ENCODE measurements at places on chromosomes 4 and X.

DNA sequence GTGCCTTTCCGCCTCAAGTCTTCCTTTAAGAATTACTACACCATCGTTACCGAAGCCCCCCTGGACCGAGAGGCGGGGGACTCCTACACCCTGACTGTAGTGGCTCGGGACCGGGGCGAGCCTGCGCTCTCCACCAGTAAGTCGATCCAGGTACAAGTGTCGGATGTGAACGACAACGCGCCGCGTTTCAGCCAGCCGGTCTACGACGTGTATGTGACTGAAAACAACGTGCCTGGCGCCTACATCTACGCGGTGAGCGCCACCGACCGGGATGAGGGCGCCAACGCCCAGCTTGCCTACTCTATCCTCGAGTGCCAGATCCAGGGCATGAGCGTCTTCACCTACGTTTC lies 2.2 kb downstream of the PCDH10 start:
- no peak for DNase-seq

DNA sequence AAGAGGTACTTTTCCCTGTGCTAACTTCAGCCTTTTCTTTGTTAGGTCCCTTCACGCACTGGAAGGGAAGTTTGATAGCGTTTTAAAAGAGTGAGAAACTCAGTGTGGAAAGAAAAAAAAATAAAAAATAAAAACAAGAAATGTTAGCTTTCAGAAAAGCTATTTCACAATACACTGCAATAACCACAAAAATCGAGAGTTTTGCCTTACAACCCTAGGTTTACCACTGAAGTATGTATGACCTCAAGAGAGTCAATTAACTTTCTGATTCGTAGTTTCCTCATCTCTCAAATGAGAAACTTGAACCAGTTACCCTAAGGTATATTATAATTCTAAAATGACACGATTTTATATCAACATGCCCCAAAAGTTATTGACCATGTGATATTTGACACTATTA lies 93.9 kb upstream of the JADE1 start:
- DNase-seq, result no peak

DNA sequence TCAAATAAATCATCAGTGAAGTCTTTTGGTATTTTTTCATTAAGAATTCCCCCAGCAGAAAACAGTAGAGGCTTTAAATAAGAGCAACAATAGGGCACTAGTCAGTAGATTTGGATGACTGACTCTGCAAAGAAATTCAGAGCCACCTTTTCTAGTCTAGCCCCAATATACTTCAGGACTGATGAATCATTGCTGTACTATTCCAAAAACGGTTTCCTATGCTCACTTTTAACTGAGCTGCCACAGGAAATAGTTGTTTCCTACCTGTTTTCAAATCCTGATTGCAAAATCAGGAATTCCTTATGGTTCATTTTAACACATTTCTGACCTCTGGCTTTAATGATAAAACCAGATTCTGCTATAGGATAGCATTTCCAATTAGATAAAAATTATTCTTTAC lies 171.6 kb downstream of the NR3C2 start:
- no peak for DNase-seq

DNA sequence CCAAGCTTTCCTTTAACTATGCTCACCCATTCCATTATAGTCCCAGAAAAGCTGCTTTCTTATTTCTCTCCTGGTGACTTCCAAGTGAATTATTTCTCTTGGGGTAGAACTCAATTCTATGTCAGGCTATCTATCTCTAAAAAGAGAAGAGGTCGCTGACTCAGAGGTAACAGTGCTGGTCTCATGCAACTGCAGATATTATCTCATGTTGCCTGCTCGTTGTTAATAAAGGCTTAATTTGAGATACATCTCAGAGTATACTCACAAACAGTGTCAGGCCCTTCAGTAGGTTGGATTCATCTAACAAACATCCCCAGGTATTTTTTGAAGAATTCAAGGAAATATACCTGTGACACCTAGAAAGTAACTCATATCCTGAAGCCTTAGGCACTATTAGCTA lies 2.7 kb downstream of the TMEM154 start:
- no peak for DNase-seq

DNA sequence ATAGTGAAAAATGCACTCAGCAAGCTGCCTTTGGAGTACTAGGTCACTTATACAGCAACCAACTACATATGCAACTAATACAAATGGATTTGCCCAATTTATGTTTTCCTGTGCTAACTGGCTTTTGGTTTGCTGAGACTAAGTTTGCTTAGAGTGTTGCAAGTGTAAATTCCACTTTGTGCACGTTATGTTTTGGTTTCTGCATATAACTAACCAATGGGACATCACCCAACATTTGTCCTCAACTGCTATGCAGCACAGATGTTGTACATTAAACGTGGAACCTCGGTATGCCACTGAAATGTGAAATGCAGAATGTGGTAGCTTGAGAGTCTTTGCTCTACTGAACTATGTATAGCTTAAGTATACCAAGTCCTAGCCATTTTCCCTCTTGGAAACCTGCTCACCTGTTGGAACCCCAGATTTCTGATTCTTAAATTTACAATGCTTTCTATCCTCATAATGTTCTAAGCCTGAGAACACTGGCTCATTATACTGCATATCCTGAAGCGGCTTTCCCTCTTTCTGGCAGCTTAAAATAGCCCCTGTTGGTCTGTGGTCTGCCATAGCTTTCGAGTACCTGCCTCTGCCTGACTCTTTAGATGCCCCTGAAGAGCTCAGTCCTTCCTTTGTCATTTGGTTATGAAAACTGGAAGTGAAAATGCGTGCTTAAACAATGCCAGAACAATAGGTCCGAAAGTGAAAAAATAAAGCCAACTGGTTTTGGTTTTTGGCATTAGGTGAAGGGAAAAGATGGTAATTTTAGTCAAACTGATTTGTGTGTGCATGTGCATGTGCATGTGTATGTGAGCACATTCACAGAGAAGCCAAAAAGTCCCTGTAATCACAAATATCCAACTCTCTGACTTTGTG lies 158.0 kb downstream of the SH2D1A start:
- no peak for DNase-seq

- no peak for DNase-seq
Measured at GRCh38 chr4:76459291-76459723, 24.3 kb downstream of the SHROOM3 start.

DNA sequence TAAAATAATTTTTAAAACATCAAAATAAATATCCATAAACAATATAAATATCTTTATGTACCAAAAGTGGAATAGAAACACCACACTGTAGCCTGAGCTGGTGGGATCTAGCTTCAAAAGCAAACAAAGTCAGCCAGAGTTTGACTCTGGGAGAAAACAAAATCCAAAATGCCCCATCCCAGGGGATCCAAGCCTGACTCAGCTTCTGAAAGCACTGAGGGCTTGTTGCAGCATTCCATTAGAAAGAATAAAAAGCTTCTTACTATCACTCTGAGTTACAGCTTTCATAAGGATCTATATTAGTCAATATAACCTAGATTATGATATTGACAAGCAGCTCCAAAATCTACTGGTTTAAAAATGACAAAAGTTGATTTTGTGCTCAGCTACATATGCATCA lies 149.7 kb upstream of the ANKRD50 start:
- DNase-seq, result no peak

GRCh38 chrX:15497865-15498264 lies 2.7 kb upstream of the BMX start:
- peak; percentile 41 for DNase-seq

DNA sequence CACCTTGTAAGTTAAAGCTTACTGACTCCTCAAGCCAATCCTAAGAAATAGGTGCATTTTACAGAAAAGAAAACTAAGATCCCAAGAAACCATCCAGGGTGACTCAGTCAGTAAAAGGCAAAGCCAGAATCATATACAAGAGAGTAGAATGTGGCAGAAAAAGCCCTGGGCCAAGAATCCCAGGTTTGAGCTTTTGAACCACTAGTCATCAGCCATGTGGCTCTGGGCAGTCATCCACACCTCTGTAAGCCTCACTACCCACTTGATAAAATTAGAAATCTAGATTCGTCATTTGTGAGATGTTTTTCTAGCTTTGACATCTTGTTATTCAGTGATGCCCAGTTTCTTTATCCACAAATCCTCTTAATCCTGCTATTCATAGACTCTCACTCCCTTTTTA lies 122.2 kb upstream of the PDE5A start:
- no peak for DNase-seq

DNA sequence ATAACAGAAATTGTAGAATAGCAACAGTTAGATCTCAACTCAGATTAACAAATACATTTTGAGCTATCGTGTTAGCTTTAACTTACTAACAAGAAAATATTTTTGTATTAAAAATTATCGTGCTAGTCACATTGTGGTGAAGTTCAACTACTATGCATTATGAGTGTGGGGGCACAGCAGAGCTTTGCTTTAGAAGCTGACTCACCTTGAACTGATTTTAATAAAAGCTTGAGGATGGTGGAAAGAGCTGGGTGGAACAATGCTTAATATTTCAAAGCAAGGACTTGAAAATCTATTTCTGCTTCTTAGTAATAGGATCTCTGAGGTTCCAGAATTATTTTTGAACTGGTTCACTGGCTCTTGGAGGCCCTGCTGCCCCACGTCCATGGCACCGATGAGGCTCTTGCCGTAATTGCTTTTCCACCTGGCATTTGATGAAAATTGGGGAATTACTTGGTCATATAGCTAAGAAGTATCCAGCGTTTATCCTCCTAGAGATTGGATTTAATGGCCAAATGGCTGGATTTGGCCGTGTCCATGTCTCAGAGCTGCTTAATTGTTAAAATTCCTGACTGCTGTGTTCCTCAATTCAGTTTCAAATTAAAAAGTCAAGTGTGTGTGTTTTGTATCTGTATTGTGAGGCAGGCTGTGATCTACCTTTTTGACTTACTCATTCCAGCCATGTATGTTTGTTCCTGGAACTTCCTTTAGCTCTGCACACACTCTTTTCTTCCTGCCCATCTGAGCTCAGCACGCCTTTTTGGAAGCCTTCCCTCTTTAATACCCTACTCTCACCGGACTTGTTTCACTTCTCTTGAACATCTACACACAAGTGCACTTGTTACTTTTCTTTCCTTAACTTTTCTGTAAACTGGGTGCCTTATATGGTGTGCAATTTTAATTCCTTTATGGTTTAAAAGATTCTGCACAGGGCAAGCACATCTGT lies 66.6 kb upstream of the LIMCH1 start:
- DNase-seq, result no peak

GRCh38 chrX:72131317-72132294 lies at the start of gene RTL5:
RTL5 (minus strand) TSS chrX:72131915.
- DNase-seq, result peak; percentile 63

- no peak for DNase-seq
Measured at GRCh38 chr4:6620891-6621555, 19.5 kb upstream of the MRFAP1 start.

DNA sequence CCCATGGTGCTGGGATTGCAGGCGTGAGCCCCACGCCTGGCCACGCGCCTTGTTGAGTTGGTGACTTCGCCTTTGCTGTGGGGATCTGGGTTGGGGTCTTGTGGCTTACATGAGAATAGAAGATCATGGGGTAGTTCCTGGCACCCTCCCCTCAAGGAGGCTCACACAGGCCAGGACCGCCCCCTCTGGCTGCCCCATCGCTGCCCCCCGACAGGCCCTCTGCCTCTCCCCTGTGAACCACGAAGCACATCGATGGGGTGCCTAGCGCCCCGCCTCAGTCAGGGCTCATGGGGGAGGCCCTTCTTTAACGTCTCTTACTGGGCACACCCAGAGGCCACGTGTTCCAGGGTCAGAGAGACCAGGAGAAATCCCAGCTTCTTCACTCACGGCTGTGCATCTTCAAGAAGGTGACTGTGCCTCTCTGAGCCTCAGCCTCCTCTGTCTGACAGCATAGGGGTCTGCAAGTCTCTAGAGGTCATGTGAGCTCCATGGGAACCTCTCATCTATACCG lies 23.6 kb upstream of the SPON2 start:
- no peak for DNase-seq

DNA sequence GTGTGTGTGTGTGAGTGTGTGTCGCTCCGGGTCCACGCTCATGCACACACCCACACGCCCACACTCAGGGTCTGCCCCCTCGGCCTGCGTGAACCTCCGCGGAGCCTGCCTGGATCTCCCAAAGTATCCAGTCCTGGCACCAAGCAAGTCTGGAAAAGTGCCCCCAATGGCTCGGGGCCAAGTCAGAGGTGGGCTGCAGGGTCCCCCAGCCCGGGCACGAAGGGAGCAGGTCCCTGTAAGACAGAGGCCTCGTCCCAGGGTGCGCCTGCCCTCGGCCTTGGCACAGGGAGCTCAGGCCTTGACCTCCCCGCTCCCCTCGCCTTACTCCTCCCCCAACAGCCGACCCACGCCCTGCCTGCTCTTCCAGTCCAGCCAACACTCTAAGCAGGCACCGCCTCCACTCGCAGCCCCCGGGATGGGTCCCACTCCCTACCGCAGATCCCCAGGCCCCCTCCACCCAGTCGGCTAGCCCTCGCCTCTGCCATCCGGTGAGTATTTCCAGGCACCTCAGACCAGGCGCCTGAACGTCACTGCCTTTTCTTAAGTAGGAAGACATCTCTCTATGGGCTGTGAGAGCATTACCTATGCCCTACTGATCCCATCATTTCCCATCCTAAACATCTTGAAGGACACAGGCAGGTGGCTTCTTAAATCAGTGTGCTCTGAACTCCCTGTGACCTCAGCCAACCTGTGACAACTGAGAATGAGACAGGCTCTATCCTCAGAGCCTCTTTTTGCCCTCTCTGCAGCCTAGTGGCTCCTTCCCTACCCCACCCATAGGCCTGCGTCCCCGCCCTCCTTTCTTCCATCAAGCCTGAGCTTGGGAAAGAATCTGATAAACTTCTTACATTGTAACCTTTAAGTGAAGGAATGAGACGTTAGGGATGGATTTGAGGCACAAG lies 704 bp downstream of the FAM114A1 start:
- no peak for DNase-seq

- DNase-seq, result no peak
Measured at GRCh38 chr4:77880784-77881183, 18.2 kb downstream of the MRPL1 start.

DNA sequence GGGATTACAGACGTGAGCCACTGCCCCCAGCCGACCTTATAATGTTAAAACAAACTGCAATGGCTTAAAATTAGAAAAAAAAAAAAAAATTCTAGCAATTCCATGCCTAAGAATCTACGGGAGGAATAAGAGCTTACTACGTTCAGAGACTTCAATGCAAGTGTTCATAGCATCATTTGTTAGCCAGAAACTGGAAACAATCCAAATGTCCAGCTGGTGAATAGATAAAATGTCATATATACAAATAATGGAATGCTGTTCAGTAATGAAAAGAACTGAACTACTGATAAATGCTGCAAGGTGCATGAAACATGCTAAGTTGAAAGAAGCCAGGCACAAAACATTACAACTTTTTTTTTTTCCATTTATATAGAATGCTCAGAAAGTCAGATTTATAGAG lies 5.3 kb downstream of the EXOSC9 start:
- DNase-seq, result no peak

DNA sequence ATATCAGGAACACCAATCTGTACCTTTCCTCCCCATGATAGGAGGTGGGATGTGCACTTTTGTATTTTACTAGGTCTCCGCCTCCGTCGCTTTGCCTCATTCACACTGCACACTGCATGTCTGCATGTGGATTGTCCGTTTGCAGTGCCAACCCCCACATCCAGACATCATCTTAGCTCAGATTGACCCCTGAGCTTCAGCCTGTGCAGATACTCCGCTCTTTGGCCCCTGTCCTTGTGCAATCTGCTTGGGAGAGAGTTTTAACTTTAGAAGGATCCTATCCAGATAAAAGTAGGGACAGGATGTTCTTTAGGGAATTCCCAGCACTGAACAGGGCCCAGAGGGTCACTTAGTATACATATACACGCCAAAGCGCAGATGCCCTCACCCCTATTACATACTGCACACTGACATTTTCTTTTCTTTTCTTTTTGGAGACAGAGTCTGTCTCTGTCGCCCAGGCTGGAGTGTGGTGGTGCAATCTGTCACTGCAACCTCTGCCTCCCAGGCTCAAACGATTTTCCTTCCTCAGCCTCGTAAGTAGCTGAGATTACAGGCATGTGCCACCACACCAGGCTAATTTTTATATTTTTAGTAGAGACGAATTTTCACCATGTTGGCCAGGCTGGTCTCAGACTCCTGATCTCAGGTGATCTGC lies 43.3 kb upstream of the FBXW7 start:
- DNase-seq, result no peak
